ENCODE measurements at places on chromosomes 7 and 10. TPM values are rescaled to one million over a fixed set of nuclear protein-coding genes. Genes with fewer than 3 reads are reported as not detected.

GRCh38 chr10:124132876-124133275 lies 39.5 kb upstream of the CHST15 start:
- DNase-seq: no peak

The ZNF33A gene
- total RNA-seq: 58.4 TPM

The GPNMB gene
- total RNA-seq: 48.1 TPM

The GNAT3 gene
- not detected for total RNA-seq

The TAC1 gene
- 1.7 TPM for total RNA-seq

GRCh38 chr10:83222832-83223742 lies 916.2 kb upstream of the GHITM start:
- no peak for DNase-seq

The OR2A5 gene
- total RNA-seq: not detected

DNA sequence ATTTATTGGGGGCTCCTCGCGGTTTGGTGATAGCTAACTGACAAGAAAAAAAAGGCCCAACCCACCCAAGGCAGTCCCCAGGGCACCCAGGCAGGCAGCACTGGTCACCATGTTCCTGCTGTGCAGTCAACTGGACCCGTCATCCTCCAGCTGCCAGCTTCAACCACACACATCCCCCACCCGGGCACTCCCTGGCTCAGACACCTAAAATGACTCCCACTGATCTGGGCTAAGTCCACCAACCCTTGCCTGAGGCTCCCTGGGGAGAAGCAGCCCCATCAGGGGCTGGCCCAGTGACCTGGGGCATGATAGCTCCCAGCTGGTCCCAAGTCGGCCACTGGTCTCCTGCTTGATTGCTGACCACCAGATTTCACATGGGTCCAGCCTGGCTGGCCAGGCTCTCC lies 161.8 kb downstream of the NRF1 start:
- DNase-seq: no peak

DNA sequence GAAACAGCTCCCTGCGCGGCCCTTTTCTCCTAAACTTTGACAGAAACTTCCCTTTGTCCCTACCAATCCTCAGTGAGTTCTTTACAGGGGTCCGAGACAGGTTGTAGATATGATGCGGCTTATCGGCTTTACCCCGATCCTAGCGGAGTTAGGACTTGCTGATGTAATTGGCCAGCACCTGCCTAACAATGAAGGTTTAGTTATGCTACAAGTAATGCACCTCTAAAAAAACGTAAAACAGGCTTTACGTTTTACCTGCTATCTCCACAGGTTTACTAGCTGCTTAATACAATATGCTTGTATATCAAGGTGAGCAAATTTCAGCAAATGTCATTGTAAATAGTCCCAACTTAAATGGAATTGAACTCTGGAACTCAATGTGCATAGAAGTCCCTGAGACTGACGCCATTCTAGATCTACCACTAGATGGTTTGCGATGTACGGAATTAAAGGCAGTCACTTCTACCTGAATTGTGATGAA lies 697 bp upstream of the SNX13 start:
- peak; percentile 15 for DNase-seq

DNA sequence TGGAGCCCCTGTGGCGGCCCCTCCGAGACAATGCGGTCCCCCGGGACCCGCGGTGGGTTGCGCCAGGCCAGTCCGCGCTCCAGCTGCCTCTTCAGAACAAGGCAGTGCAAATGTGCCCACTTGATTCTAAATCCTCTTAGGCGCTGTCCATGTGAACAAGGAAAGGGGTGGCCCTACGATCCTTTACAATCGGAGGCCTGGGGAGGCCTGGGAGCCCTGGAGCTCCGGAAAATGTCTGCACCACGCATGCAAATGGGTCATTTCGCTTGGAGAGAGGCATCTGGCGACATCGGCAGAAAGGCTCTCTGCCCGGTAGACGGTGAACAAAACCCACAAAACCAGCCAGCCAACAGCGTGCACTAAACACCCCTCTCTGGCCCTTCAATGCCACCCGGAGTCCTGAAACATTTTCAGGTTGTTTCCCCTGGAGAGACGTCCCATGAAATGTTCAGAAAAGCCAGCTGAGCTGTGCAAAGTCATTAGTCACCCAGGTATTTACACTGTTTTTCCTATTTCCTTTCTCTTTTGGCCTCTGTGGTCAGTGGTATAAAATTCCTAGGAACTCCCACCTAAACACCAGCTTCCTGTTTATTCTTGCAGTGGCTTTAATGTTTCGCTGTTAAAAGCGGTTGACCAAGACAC lies 102.8 kb upstream of the ZNF438 start:
- DNase-seq: no peak

- no peak for DNase-seq
Measured at GRCh38 chr7:106552645-106553445, 108.1 kb downstream of the CCDC71L start.

- DNase-seq: no peak
Measured at GRCh38 chr10:77416311-77417135, 221.1 kb downstream of the KCNMA1 start.

GRCh38 chr10:48205918-48206317 lies 68.6 kb downstream of the FRMPD2 start:
- DNase-seq: no peak

GRCh38 chr10:34655286-34656170 lies 159.6 kb downstream of the PARD3 start:
- DNase-seq: peak; percentile 47

All from urinary bladder (tissue), 4 donors.